CD4-positive, alpha-beta T cell (primary cell): ENCODE measurements at places on chromosomes 5 and 9. TPM values are rescaled to one million over a fixed set of nuclear protein-coding genes. Genes with fewer than 3 reads are reported as not detected.

GRCh38 chr5:132456296-132456986 is 34.1 kb downstream of the IRF1 start:
- peak; percentile 64 for DNase-seq

- no peak for DNase-seq
These were observed 244.5 kb downstream of the PLK2 start for GRCh38 chr5:58215364-58215763.

DNA sequence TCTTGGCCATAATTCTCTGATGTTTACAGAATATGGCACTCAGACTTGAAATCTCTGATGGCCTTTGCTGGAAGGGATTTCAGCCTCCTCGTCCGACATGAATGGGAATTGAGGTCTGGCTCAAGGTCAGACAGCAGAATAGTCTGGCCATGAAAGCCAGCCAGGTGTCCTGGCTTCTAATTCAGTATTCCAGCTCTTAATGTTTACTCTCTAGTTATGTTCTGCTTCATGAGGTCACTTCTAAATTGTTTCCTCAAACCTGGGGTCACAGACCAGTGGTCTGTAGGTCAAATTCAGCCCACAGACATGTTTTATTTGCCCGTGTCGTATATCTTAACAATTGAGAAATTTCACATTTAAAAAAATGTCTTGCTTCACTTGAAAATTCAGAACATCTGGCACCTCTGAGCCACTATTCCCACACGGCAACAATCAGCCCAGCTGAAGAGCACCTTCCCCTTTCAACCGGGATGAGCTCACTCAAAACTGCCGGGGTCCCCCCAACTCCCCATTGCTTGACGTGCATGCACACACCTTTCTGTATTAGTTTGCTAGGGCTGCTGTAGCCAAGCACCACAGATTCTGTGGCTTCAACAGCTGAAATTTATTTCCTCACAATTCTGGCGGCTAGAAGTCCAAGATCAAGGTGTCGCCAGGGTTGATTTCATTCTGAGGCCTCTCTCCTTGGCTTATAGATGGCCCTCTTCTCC is 243.5 kb downstream of the ENC1 start:
- DNase-seq, result no peak

DNA sequence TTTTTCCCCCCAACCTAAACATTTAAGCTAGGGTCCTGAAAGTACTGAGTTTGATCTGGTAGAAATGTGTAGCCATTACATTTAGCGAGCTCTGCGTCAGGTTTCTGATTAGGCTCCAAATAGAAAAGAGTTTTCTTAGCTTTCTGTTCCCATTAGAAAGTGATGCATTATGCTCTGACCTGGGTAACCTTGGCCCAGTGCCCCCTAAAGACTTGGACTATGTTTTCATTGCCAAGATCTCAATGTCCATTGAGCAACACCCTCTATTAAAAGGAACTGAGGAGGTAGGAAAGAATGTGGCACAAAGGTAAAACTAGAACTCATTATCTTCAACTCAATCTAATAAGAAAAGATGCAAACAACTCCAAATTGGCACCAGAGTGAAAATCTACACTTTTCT is 358.9 kb upstream of the PCSK5 start:
- DNase-seq, result no peak

GRCh38 chr9:130407916-130408663 is 36.7 kb upstream of the ASS1 start:
- DNase-seq, result no peak

- DNase-seq, result no peak
These were observed 64.0 kb upstream of the TUSC1 start for GRCh38 chr9:25742256-25742655.

DNA sequence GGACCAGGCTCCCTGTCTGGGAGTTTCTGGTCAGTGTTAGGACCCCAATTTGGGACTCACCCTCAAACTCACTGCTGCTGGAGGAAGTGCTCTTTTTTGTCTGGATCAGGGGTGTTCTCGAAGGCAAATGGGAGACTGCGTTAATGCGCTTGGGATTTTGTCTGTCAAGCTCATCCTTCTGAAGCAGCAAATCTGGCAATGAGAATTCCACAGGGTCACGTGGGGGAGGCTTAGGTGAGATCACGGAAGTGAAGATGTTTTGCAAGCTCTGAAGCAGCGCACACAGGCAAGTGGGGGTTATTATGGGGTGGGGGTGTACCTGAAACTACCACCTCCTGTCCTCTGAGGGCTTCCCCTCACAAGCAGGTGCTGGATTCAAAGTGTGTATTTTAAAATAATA is 10.5 kb upstream of the TEX53 start:
- no peak for DNase-seq

GRCh38 chr9:35948901-35949318 is 9.0 kb downstream of the OR2S2 start:
- DNase-seq, result no peak

DNA sequence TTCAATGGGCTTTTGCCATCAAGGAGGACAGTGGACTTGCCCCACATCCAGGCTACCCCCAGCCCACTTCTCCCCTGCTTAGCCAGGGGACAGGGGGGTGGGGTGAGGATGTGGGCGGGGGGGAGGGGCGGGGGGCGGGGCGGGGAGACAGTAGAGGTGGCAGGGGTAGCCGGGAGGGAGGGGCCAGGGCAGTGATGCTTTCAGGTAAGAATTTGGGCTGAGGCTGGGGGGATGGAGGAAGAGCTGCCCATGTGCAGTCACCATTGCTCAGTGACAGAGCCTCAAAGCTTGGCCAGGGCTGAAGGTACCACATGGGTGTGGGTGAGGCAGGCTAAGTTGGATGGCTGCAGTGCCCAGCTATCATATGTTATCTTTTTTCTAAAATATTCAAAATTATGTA is 40.7 kb upstream of the HNRNPA0 start:
- DNase-seq, result no peak

DNA sequence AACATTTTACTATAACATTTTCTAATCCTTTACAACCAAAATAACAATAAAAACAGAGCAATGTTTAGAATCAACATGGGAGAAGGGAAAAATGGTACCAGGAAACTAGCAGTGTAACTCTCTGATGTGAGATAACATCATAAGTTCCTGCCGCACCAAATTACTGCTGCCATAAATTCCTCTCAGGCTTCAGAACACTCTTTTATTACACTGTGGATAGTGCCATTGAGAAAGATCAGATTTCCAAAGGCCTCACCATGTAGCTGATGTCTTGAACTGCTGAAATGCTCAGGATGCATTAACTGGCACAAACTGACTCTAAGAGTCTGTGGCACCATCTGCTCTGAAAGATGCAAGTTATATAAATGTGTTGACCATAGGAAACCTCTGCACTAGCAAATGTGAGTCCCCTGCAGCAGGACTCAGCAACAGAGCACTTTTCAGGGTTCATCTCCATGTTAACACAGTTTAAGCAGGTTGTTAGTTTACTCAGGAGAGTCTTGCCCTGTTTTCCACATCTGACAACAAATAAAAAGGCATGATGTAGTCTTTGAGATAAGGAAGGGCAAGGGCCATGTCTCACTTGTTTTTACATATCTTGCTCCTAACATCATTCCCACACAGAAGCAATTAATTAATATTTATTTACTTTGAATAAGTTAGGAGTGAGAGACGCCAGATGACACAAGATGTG is 218.1 kb downstream of the CETN3 start:
- DNase-seq, result no peak

GRCh38 chr5:14773588-14773987 is 98.0 kb downstream of the ANKH start:
- no peak for DNase-seq

- no peak for DNase-seq
These were observed 12.8 kb downstream of the RALGPS1 start for GRCh38 chr9:126927419-126927818.

FBLL1 gene
- not detected for total RNA-seq

DNA sequence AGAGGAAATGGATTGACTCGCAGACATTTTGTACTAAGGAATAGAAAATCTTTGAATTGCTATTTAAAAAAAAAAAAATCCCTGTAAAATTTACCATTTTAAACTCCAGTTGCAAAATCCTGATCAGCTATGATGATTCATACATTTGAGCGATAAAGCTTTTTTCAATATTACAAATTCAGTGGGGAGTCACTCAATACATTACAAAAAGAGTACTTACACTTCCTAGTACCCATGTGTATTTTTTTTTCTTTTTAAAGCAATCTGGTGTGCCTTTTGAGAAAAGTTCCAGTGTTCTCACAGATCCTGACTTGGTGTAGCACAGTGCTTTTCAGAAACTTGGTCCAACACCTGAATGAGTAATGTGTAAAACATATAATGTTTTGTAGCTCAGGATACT is 54.3 kb downstream of the PIK3R1 start:
- DNase-seq, result no peak

GRCh38 chr5:677131-678101 is 15.7 kb downstream of the TPPP start:
- no peak for DNase-seq
